ENCODE measurements at places on chromosomes 1 and 21. TPM values are rescaled to one million over a fixed set of nuclear protein-coding genes. Genes with fewer than 3 reads are reported as not detected.

GRCh38 chr21:33029975-33030461 lies 4.3 kb downstream of the OLIG2 start:
- no peak for DNase-seq

DNA sequence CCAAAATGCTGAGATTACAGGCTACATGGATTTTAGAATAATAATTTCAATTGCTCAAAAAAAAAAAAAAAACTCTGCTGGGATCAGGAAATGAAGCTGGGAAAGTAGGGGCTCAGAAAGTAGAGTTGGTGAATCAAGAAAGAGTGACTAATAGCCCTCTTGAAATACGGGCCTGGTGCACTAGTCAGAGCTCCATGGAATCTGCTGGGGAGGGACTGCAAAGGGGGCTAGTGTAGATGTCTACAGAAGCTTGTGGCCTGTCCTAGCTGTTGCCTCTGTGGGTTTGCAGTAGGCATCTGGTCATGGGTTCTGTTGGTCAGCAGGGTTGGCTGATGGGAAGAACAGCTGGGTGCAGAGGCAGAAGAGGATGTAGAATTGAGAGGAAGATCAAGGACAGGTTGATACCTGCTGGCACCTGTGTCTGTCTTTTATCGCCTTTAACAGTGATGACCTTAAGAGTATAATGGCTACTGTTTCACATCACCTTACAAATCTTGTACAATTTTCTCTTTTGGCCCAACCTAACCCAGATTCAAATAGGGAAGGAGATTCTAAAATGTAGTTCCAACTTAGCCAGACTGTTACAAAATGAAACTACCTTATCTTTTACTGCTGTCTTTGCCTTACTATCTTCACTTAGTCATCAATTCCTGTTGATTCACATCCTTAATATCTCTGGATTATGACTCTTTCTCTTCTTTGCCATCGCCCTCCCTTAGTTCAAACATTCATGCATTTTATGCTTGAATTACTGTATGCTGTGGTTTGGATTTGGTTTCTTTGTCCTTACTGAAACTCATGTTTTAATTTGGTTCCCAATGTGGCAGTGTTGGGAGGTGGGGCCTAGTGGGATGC lies 126.2 kb downstream of the GIPC2 start:
- DNase-seq: no peak

DNA sequence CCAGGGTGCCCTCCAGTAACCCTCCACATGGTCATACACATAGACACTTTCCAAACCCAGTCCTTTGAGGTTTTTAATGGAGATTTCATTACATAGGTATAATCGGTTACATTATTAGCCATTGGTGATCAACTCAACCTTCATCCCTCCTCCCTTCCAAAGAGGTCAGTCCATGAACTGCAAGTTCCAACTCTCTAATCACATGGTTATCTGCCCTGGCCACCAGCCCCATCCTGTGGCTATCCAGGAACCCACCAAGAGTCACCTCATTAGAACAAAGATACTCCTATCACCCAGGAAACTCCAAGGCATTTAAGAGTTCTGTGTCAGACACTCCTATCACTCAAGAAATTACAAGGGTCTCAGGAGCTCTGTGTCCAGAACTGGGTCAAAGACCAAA lies 12.2 kb downstream of the ATP1A4 start:
- DNase-seq: no peak

GRCh38 chr1:167110586-167110985 lies 16.7 kb downstream of the STYXL2 start:
- DNase-seq: no peak

CYP4A22 gene
- not detected for total RNA-seq

COL16A1 gene
- 3.4 TPM for total RNA-seq
